ENCODE measurements at places on chromosomes 2 and 18.

GRCh38 chr2:158191076-158191895, 89.6 kb downstream of the UPP2 start:
- DNase-seq = peak; percentile 39
- H3K4me1 ChIP-seq = peaks cover 7% of the 10 kb centered on the region
- no peaks in the 10 kb centered on the region for H3K27me3 ChIP-seq

DNA sequence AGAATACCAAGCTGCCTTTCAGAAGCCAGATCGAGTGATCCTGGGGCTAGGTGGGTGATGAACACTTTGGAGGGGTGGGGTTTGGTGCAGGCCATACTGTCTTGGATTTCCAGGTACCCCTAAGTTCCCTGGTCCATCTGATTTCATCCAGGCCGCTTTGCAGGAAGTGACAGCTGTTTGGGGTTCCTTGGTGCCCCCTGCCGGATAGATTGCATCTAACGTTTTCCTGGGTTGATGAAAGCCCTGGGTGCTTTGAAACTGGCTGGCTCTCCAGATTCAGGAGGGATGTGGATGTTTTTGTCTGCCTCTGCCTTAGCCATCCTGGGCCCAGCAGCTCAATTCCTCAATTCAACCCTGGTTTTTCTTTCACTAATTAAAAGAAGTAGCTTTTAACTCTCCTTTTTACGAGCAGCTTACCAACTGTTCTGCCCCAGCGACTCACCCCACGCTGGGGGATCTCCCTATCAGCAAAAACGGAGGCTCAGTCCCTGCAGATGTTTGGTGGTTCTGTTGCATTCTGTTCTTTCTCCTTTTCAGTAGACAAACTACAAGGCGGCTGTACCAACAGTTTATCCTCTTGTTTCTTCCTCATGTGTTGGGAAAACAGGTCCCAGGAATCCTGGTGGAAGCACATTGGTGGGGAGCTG, 37.1 kb downstream of the ARHGEF4 start:
- peaks cover 26% of the 10 kb centered on the region for H3K27me3 ChIP-seq
- peak; percentile 33 for DNase-seq
- H3K27ac ChIP-seq = no peak overlapping the region
- H3K36me3 ChIP-seq = no peaks in the 10 kb centered on the region
- H3K4me3 ChIP-seq = no peak overlapping the region

DNA sequence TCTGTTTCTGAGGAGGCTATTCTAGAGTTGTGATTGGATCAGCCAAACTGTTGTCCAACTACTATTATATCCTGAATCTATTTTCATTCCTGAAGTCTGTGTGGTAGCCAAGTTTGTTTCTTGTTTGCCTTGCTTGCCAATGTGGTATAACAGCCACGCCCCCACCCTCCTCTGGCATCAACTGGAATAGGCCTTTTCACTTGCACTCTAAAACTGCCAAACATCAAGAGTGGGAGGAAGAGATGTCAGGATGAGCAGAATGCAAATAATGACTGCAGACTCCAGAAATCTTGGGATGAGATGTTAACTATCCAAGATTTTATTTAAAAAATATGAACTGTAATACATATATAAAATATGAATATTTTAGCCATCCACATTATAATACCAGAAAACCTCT, 246.1 kb downstream of the NRXN1 start:
- no peaks in the 10 kb centered on the region for H3K27me3 ChIP-seq
- H3K4me1 ChIP-seq = no peaks in the 10 kb centered on the region
- H3K27ac ChIP-seq = no peak overlapping the region
- H3K4me3 ChIP-seq = no peak overlapping the region
- H3K36me3 ChIP-seq = no peaks in the 10 kb centered on the region

DNA sequence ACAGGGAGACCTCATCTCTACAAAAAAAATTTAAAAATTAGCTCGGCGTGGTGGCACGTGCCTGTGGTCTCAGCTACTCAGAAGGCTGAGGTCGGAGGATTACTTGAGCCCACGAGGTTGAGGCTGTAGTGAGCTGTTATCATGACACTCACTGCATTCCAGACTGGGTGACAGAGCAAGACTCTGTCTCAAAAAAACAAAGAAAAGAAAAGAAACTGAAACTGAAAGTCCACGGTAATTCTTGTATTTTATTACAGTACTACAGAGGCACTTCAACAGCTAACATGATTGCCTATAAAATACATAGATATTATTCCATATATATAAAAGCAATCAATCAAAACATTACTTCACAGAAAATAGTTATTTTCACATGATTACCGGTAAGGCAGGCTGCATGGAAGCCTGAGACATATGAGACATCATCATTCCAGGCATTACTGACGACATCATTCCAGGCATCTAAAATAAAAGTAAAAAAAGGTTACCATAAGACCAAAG, 23.1 kb downstream of the PRPF40A start:
- no peaks in the 10 kb centered on the region for H3K4me1 ChIP-seq
- peaks cover 16% of the 10 kb centered on the region for H3K36me3 ChIP-seq
- peak overlapping the region; percentile 86 for H3K27ac ChIP-seq
- H3K4me3 ChIP-seq = peak overlapping the region; percentile 59

DNA sequence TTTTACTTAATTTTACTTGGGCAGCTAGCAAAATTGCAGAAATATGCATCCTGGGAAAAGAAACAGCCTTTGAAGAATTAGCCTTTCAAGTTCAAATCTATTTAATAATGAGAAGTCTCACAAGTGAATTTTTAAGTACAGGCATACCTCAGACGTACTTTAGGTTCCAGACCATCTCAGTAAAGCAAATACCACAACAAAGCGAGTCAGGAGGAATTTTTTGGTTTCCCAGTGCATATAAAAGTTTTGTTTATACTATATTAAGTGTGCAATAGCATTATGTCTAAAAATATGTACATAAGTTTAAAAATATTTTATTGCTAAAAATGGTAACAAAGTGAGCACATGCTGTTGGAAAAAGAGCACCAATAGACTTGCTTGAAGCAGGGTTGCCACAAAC, 50.8 kb upstream of the TWSG1 start:
- no peak overlapping the region for H3K27ac ChIP-seq
- H3K27me3 ChIP-seq = no peaks in the 10 kb centered on the region
- H3K4me1 ChIP-seq = no peaks in the 10 kb centered on the region
- no peak for DNase-seq
- no peaks in the 10 kb centered on the region for H3K36me3 ChIP-seq

DNA sequence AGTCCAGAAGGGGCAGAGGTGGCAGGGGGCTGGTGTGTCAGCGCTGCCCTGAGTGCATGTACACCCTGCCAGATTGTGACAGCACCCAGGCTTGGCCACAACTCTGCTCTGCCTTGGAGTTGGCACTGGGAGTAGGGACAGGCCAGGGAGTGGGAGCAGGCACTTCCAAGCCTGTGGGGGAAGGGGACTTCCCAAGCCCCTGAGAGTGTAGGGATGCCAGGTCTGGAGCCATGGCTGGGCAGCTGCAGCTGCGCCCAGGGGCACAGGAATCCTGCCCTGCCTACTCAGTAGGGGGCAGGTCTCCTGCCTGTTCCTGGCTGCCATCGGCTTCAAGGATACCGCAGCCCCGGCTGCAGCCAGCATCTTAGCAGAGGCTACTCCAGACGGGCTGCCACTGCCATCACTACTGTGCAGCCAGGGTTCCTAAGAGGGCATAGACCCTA, 109.4 kb downstream of the CALCRL start:
- H3K4me3 ChIP-seq = no peak overlapping the region
- DNase-seq = no peak
- no peak overlapping the region for H3K27ac ChIP-seq
- H3K36me3 ChIP-seq = no peaks in the 10 kb centered on the region
- no peaks in the 10 kb centered on the region for H3K27me3 ChIP-seq
- no peaks in the 10 kb centered on the region for H3K4me1 ChIP-seq

DNA sequence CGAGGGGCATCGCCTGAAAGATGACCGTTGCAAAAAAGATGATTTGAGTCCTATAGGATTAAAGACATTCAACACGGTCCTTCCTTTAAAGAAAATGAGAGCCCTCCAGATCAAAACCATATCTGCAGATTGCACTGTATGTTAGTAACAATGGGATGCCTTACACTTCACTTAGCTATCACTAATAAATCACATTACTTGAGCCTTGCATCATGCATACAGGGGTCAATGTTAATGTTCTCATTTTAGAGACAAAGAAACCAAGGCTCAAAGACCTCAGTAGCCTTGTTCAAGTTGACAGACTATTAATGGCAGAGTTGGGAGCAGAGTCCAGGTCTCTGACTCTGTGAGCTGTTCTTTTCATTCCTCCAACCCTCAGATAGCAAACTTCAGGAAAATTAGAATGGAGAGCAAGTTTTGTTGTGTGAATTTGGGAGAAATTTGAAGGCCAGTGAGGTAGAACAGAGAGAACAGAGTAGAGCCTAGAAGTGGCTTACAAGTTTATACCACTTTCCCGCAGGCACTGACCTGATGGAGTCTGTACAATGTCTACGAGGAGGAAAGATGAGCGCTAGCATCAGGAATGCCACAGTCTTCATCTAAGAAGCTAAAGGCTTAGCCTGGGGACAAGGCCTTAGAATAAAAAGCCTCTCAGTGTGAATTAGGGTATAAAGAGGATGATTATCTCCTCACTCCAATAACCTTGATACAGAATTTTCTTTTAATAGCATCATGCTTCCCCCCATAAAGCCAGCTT, 48.3 kb downstream of the TRIB2 start:
- H3K4me3 ChIP-seq = no peak overlapping the region
- no peaks in the 10 kb centered on the region for H3K27me3 ChIP-seq
- peak; percentile 53 for DNase-seq
- peaks cover 28% of the 10 kb centered on the region for H3K4me1 ChIP-seq
- no peaks in the 10 kb centered on the region for H3K36me3 ChIP-seq
- H3K27ac ChIP-seq = peak overlapping the region; percentile 30

DNA sequence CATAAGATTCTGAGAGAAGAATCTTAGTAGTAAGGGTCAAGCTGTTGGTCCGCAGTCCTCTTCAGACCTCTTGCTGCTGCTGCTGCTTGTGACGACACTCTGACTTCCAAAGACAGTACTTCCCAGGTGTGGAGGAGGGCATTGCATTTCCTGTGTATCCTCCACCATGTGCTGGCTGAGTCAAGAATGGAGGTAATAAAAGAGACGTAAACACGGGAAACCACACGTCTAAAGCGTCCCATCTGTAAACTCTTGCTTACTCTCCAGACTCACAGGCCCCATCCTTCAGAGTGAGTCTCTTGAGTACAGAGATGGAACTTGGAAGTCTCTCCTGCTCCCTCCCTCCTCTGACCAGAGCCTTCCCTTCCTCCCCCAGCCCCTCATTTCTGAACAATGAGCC, 25.6 kb downstream of the KLHL29 start:
- H3K27ac ChIP-seq = no peak overlapping the region
- no peak for DNase-seq

DNA sequence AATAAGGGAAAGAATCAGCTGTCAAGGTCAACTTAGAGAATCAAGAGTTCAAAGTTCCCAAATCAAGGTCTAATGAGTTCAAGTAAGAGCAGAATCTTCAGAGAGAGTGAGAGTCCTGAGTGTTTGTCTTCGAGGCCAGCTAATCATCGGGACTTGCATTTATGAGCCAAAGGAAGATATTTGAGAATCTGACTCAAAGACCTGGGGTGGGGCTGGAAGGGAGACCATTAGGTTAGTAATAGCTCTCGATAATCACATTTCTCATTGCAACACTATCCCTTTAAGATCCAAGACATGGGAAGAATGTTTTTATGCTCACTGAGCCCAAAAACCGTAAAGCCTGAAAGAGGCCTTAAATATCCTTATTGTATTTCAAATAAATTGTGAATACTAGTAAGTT, 72.0 kb upstream of the FSHR start:
- H3K36me3 ChIP-seq = no peaks in the 10 kb centered on the region
- H3K27me3 ChIP-seq = no peaks in the 10 kb centered on the region
- H3K4me3 ChIP-seq = no peak overlapping the region
- H3K4me1 ChIP-seq = no peaks in the 10 kb centered on the region
- no peak for DNase-seq

DNA sequence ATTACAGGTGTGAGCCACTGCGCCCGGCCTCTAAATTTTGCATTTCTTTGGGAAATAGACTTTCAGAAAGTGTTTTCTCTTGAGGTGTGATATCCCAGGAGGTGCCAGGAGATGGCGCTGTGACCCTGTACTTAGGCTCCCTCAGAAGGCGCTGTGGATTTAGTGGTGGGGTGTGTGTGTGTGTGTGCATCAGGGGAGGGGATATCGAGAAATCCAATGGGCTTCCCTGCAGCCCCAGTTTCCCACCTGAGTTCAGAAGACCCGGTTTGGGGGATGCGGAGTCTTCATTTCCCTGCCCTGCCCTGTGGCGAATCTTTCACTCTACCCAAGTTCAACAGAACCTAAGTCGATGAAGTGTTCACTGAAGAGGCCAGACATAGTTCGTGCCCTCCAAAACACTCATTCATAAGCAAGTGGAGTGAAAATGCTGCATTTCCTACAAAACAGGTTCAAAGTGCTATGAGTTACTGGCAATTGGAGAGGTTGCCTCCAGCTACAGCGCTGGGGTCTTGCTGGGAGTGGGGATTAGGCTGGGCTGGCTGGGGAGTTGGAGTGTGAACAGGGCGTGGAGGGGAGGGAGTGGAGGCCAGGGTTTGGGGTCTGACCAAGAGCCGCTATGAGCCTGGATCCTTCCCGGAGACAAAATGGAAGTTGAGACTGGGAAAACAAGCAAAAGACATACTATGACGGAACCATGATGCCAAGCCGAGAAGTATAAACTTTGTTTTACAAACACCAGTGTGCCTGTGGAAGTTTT, 6.5 kb upstream of the WNT6 start:
- H3K4me3 ChIP-seq = no peak overlapping the region
- peaks cover 50% of the 10 kb centered on the region for H3K27me3 ChIP-seq
- H3K4me1 ChIP-seq = peaks cover 5% of the 10 kb centered on the region
- no peaks in the 10 kb centered on the region for H3K36me3 ChIP-seq

GRCh38 chr2:64201151-64201550, 56.9 kb upstream of the PELI1 start:
- H3K27me3 ChIP-seq = peaks cover 3% of the 10 kb centered on the region
- DNase-seq = peak; percentile 20
- H3K4me3 ChIP-seq = no peak overlapping the region
- no peaks in the 10 kb centered on the region for H3K36me3 ChIP-seq

- H3K27ac ChIP-seq = peak overlapping the region; percentile 75
- peaks cover 14% of the 10 kb centered on the region for H3K4me1 ChIP-seq
- no peaks in the 10 kb centered on the region for H3K36me3 ChIP-seq
- peak overlapping the region; percentile 70 for H3K4me3 ChIP-seq
- H3K27me3 ChIP-seq = peaks cover 3% of the 10 kb centered on the region
These were observed 53.2 kb downstream of the EEF1B2 start for GRCh38 chr2:206212673-206213513.

- peaks cover 8% of the 10 kb centered on the region for H3K27me3 ChIP-seq
- H3K36me3 ChIP-seq = no peaks in the 10 kb centered on the region
- no peak overlapping the region for H3K27ac ChIP-seq
These were observed 62.1 kb downstream of the SETBP1 start for GRCh38 chr18:44742718-44743311.

- H3K27ac ChIP-seq = peak overlapping the region; percentile 29
- no peak overlapping the region for H3K4me3 ChIP-seq
- no peaks in the 10 kb centered on the region for H3K27me3 ChIP-seq
- H3K36me3 ChIP-seq = no peaks in the 10 kb centered on the region
- DNase-seq = no peak
- peaks cover 45% of the 10 kb centered on the region for H3K4me1 ChIP-seq
These were observed 108.3 kb downstream of the SMAD7 start for GRCh38 chr18:48842259-48843061.

- DNase-seq = no peak
- no peak overlapping the region for H3K4me3 ChIP-seq
- H3K27me3 ChIP-seq = no peaks in the 10 kb centered on the region
- no peak overlapping the region for H3K27ac ChIP-seq
- no peaks in the 10 kb centered on the region for H3K4me1 ChIP-seq
These were observed 381.9 kb downstream of the KCNJ3 start for GRCh38 chr2:155080373-155080772.

All from astrocyte (in vitro differentiated cells and primary cell).